H7 (cell line): ENCODE measurements at places on chromosomes 2 and 18. TPM values are rescaled to one million over a fixed set of nuclear protein-coding genes. Genes with fewer than 3 reads are reported as not detected.

DNA sequence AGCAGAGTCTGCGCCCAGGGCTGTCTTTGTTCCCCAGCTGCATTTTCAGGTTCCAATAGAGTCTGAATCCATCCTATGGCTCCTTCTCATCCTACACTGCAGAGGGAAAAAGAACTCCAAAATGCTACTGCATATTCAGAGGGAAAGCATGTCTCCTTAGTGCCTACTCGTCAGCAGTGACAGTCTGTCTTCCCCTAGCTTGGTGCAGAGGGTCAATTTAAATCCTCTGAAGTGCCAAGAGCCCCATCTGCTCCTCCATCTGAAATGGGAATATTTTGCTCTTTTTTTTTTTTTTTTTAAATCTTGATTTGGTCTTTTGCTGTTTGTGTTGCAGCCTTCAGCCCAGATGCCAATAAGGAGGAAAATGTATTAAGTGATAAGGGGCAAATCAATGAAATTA lies 199.3 kb downstream of the RNF144A start:
- no peak for DNase-seq

- no peak for DNase-seq
These were observed 37.9 kb upstream of the PPP1CB start for GRCh38 chr2:28713577-28714298.

DNA sequence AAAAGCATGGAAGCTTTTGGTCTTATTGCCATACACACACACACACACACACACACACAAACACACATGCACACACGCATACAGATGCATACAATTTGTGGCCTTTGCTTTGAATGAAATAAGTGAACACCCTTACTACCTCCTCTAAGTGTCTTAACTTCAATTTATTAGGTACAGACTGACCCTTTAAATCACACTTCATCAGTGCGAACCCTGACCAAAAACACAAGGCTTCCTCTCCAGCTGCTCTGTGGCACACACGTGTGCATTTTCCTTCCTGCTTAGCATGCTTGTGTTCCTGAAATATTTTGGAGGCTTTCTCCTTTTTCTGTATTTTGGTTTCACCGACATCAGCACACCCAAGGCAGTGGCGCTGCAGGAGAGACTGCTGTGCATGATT lies 96.0 kb downstream of the CNTNAP5 start:
- no peak for DNase-seq

GRCh38 chr2:119174216-119174992 lies 15.9 kb upstream of the C1QL2 start:
- peak; percentile 83 for DNase-seq

DNA sequence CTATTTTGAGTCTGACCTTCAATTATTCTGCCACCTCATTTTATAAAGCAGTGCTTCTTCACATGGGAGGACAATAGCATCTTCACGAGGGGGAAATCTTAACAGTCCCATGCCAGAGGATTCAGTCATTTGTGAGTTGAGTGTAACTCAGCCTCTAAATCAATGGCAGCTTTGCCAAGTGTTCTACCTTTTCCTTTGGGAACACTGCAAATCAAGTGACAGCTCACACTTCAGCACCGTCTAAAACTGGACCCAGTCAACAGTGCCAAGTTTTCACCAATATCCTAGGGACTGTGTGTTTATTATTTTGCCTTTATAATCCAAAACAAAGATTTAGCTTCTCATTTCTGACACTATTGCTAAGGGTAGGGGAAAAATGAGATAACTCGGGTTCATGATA lies 133.6 kb downstream of the FIGN start:
- DNase-seq: no peak

DNA sequence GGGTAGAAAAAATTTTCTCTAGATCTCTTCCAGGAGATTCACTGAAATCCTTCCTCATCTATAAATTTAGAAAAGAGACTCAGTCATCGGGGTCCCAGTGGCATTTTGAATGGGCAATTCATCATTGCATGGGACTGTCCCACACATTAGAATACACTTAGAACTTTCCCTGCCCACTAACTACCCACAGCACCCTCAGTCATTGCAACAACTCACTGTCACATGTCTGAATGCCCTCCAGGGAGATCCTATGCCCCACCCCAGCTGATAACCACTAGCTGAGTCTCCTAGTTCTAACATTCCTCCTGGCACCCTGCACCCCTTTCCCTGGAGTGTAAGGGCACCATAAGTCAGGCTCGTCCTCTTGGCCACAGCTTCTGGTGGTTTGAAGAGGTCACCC lies 89.6 kb downstream of the INSIG2 start:
- no peak for DNase-seq

GRCh38 chr2:218788529-218789255 lies 6.7 kb downstream of the CYP27A1 start:
- DNase-seq: peak; percentile 1

DNA sequence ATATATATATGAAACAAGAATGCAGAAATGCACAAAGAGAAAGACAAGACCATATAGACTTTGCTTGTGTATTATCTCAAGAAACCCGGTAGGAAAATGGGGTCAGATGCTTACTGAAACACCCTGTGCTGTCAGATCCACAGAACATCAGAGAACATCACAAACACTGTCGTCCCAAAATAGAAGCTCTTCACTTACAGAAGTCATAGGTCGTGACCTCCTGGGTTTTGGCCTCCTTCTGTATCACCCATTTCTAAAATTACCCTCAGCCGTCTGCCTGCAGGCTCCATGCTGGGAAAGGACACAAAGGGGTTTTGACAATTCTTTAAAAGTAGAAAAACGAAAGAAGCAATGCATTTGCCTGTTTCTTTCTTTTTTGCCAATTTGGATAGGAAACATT lies 137.9 kb downstream of the PAX3 start:
- peak; percentile 9 for DNase-seq

DNA sequence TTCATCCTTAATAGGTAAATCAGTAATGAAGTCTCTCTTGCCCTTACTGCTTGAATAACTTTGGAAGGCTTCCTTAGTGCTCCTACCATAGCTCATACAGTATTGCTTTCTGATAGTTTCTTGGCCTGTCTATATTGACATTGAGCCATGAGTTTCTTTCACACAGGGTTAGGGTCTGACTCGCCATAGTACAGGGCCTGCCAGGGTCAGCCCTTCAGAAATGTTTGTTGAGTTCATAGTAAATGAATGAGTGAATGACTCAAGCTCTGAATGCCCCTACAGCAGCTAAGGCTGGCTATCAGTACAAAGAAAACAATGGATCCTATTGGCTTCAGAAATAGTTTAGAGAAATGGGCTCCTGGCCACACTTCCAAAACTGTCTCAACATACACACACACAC lies 65.0 kb upstream of the LRATD1 start:
- DNase-seq: no peak

DNA sequence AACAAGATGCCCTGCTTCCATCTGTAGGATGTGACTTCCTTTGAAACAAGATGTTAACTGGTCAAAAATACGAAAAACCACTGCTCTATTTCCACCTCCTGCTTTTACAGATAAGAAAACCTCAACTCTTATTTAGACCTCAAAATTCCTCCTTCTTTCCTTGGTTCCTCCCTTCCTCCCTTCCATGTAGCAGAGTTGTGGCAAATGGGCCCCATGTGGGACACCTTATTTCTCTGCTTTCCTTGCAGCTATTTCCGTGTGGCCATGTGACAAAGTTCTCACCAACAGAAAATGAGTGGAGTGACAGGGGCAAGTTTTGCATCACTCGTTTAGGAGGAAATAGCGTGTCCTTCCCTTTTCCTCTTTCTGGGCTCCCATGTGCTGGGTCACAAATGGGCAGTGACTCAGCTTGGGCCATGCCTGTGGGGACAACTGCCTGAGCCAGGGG lies 69.4 kb upstream of the SMAD2 start:
- no peak for DNase-seq

DNA sequence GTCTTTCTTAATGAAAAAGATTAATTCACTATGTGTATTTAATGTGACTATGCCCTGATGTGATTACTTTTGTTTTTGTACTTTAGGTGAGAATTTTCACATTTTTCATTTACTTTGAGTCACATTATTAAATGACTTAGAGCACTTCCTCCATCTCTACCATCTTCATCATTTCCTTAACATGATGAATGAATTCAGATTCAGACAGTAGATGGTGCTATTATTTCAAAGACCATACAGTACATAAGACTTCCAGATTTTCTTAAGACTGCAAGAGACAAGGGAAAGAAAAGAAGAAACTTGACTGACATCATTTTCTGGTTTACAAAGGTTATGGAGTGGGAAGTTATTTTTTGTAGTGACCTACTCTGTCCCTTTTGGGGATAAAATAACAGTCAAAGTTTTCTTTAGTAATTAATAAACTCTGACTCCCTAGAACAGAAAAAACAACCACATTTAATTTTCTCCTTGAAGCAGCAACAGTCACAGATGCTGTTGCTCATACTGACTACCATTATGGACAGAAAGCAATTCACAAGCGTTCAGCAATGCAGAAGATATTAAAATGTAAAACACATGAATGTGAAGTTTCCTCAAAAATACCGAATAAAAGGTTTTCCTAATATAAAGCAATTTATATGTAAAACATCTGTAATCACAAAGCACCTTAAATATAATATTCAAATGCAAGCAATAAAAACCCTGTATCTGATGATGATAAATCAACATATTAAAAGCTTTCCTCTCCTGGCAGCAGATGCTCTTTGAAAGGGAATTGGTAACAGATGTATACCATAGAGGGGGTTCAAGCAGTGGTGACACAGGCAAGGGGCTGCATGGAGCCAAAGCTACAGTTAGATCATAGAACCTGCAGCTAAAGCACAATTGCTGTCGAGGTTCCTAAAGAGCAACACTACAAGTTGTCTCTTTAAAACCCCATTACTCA lies 1010.9 kb upstream of the NXPH2 start:
- DNase-seq: peak; percentile 5

DNA sequence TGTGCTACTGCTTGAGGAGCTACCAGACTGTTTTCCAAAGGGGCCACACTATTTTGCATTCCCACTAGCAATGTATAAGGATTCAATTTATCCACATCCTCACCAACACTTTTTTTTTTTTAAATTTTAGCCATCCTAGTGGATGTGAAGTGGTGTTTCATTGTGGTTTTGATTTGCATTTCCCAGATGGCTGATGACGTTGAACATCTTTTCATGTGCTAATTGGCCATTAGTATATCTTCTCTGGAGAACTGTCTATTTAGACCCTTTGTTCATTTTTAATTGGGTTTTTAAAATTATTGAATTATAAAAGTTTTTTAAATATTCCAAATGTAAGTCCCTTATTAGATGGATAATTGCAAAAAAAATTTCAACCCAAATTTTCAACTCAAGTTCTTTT lies 121.1 kb downstream of the MAPK4 start:
- no peak for DNase-seq

GRCh38 chr2:65655000-65655399 lies 222.6 kb upstream of the SPRED2 start:
- DNase-seq: no peak

- no peak for DNase-seq
These were observed at the start of gene TFPI for GRCh38 chr2:187554011-187554703. TSS of gene TFPI (minus strand) at chr2:187554435. CDS start at chr2:187503768, 50,667 bp downstream.

DNA sequence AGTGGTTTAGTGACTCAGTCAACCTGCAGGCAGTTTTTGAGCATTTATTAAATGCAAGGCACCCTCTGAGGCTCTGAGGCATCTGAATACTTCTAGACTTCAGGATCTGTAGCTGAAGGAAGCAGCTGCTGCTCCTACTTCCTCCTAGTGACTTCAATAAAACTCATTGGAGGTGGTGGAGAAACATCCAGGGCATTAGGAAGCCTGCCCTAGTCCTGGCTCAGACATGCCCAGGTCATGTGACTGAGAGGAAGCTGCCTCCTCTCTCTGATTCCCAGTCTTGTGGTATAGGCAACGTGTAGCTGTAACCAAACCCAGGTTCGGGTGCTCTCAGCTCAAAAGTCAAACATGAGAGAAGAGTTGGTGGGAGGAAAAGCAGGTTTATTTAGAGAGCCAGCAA lies 287.2 kb upstream of the GYPC start:
- DNase-seq: no peak

GRCh38 chr2:165835363-165835762 lies 41.3 kb upstream of the GALNT3 start:
- DNase-seq: no peak

DNA sequence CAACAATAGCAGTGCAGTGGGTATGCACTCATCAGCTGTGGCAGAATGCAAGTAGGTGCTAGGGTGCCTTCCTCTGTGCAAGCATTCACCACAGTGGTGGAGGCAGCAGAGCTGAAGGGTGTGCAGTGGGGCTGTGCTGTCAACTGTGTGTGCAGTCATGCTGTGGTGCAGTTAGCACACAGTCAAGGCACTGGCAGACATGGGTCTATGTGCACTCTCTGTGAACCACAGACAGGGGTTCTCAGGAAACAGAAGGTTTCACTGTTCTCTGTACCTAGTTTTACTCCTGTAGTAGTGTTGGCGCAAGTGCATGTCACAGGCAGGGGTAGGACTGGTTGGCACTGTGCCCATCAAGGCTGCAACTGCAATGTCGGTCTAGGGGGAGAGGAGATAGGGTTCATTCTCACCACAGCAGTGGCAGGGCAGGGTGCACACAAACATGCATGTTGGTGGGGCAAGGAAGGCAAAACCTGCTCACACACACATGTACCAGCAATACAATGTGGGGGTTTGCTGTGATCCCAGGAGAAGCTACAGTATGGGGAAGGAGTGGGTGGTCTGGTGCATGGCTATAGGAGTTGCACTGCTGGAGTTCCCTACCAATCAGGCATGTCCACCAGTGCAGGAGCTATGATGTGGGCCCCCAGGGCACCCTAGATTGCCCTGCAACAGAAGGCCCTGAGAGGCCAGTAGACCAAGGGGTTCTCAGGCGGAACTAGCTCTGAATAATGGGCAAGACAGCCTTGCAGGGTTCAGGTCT lies 242.7 kb upstream of the DDX18 start:
- no peak for DNase-seq

GRCh38 chr2:190098851-190099250 lies 36.3 kb upstream of the MSTN start:
- no peak for DNase-seq

DNA sequence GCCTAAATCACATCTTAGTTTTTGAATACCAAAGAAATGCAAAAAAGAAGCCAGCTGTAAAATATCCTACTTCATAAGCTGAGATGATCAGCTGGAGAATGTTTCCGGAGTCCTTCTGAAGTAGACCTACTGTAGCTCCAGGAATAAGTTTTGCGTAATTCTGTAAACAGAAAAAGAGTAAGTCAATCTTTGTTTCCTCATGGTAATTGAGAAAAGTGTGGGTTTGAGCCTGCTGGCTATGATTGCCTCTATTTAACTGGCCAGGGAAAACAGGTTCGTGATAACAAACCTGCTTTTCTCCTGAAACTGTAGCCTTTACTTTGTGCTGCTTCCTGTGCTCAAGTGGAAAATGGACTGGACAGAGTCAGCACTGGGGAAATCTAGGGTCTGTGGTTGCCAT lies 58.2 kb downstream of the ITGB6 start:
- DNase-seq: no peak

Gene RAMP1
- total RNA-seq: 0.17 and 0.78 TPM in 2 replicates

Gene C2orf42
- total RNA-seq: 9.3 and 11.4 TPM in 2 replicates

Gene IL37
- total RNA-seq: 0.62 and 1.00 TPM in 2 replicates

Gene CAD
- total RNA-seq: 73.7 and 84.2 TPM in 2 replicates

Gene AFF3
- 0.07 and 0.37 TPM in 2 replicates for total RNA-seq

Gene IL36A
- total RNA-seq: not detected in 2 replicates

Gene NXPH2
- total RNA-seq: 0.55 TPM in 1 of 2 replicates, not detected in the other

Gene TFPI
- total RNA-seq: 17.1 and 17.8 TPM in 2 replicates
